ENCODE measurements at places on chromosomes 7 and 10.

DNA sequence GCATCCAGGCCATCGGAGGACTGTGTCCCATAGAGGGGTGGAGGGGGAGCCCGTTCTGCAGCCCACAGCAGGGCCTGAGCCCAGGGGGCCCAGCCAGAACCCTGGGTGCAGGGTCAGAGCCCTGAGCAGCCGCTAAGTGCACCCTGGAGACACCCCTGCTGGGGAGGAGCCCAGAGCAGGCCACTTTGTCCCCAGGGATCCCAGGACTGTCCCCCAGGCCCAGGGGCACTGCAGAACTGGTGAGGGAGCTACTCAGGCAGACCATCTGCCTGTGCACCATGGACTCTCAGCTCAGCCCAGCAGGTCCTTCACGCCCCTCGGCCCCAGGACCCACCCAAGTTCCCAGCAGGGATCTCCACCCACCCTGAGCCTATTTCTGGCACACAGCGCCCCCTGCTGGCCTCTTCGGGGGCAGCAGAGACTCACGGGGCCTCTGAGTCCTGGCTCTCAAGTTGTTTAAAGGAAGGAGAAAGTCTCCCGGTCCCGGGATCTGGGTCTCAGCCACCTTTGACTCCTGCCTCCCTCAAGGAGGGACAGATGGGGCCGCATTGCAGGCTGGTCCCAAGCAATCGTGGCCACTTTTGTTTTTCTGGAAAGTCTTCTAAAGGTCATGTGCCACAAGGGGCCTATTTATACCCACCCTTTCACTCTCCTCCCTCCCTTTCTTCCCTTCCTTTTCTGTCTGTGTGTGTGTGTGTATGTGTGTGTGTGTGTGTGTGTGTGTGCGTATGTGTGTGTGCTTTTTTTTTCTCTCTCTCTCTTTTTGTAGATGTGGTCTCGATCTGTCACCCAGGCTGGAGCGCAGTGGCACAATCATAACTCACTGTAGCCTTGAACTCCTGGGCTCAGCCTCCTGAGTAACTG lies 90.3 kb downstream of the MYL10 start:
- DNase-seq = no peak

GRCh38 chr10:132990684-132991545 lies 48.5 kb upstream of the CFAP46 start:
- DNase-seq = no peak

DNA sequence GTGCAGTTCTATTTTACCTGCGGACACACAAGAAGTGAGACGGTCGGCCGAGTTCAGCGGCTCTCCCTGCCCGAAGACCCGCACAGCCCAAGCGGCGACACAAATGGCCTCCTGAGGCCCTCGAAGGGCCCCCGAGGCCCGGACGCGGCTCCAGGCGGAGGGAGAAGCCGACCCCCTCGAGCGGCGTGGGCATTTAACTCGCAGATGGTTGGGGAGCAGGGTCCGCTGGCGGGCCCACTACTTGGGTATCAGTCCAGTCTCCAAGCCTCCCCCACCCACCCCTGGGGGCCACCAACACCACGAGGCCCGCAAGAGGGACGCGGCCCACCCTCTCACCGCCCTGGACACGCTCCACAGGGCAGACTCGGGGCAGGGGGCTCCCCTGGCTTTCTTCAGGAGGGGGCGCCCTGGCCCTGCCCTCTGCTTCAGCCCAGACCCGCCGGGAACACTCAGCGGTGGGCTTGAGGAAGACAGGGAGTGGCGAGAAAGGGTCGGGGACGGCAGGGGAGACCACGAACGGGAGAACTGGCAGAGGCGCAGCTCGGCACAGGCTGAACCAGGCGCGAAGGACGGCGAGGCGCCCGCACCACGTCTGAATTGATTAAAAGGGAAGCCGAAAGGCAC lies 1.7 kb downstream of the IGF2BP3 start:
- no peak for DNase-seq

DNA sequence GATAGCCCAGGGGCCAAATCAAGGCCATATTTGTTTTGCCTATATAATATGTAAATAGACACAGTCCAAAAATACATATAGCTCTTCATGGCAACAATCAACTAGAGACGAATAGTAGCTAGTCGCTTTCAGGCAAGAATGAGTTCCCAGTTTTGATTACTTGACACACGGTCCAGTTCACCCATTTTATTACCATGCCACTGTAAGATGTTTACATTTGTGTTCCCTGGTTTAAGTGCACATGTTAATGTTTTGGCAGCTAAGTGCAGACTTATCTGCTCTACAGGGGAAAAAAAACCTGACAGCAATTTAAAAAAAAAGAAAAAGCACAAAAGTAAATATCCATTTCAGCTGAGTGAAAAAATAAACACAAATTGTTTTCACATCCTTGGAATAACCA lies 213.1 kb downstream of the TPK1 start:
- no peak for DNase-seq

- DNase-seq = no peak
Measured at GRCh38 chr7:118573085-118573484, 348.6 kb downstream of the ANKRD7 start.

GRCh38 chr7:152984421-152984820 lies 224.9 kb downstream of the ACTR3B start:
- no peak for DNase-seq

- DNase-seq = no peak
Measured at GRCh38 chr10:8035641-8036470, 18.6 kb upstream of the GATA3 start.
